Hypothalamus (tissue), 51 donors: ENCODE measurements at places on chromosomes 4 and X.

- DNase-seq, result no peak
These were observed 42.3 kb downstream of the NSG1 start for GRCh38 chr4:4428966-4429875.

DNA sequence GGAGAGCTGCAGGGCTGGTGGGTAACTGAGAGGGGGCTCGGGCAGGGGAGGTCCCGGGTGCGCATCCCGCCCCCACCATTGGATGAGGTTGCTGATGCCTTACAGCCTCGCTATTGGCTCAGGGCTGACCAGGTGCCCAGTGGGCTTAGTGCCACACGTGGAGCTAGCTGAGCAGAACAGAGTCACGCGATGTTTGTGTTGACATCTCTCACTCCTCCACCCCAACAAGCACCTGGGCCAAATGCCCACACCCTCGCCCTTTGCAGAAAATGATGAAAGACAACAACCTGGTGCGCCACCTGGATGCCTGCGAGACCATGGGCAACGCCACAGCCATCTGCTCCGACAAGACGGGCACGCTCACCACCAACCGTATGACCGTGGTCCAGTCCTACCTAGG lies 31.8 kb downstream of the ATP2B3 start:
- DNase-seq, result no peak

- no peak for DNase-seq
These were observed 1632.9 kb upstream of the TENM3 start for GRCh38 chr4:180610324-180610723.

DNA sequence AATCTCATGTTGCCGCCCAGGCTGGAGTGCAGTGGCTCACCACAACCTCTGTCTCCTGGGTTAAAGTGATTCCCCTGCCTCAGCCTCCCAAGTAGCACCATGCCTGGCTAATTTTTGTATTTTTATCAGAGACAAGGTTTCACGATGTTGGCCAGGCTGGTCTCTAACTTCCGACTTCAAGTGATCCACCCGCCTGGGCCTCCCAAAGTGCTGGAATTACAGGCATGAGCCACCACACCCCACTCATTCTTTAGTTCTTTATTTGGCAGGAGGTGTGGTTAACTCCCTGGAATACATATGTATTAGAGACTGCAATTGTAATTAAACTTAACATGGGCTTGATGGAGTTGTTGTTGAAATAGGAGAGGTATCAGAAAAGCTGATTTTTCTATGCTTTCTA lies 1396.9 kb upstream of the IGFBP7 start:
- DNase-seq, result no peak

- no peak for DNase-seq
These were observed 202.1 kb downstream of the CENPC start for GRCh38 chr4:67343199-67343598.

GRCh38 chrX:131801911-131802310 lies 221.2 kb upstream of the STK26 start:
- DNase-seq, result no peak

DNA sequence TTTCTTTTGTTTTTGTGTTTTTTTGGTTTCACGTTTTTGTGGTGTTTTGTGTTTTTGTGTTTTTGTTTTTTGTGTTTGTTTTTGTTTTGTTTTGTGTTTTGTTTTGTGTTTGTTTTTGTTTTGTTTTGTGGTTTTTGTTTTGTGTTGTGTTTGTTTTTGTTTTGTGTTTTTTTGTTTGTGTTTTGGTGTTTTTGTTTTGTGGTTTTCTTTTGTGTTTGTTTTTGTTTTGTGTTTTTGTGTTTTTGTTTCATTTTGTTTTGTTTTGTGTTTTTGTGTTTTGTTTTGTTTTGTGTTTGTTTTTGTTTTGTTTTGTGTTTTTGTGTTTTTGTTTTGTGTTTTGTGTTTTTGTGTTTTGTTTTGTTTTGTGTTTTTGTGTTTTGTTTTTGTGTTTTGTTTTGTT lies 20.9 kb downstream of the CSF2RA start:
- DNase-seq, result no peak

DNA sequence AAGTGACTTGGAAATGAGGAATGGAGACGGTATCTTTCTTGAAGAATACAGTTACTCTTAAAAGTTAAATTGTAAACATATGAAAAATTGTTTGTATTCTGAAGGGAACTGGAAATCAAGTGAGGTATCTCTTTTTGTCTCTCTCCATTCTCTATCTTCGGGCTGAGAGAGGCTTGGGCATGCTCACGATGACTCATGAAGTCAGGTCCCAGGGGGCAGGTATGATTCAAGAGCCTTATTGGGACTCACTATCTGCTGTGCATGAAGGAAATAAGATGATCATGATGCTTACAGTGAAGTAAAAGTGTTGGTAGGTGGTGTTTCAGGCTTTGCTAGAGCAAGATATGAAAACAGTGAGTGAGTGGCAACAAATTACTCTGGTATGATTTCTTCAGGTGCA lies 200.4 kb upstream of the PITX2 start:
- no peak for DNase-seq

GRCh38 chr4:124079174-124079780 lies 633.3 kb downstream of the ANKRD50 start:
- no peak for DNase-seq

DNA sequence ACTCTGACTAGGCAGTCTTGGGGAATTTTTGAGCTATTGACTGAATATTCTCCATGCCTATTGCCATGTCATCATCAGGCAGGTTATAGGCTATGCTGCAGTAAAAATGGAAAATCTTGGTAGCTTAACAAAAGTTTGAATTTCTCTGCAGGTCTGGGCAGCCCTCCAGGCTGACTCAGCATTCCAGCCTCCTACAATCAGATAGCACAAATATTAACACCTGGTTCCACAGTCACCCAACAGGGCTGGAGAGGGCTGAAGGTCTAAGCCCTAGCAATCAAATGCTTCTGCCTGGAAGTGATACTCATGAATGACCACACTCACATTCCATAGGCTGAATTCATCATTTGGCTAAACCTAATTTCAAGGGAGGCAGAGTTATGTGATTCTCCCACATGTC lies 9.6 kb upstream of the PPP3CA start:
- DNase-seq, result no peak

- no peak for DNase-seq
These were observed 13.7 kb downstream of the PPP2R3B start for GRCh38 chrX:372856-373640.

- no peak for DNase-seq
These were observed 5.7 kb upstream of the GPR174 start for GRCh38 chrX:79138658-79139241.

DNA sequence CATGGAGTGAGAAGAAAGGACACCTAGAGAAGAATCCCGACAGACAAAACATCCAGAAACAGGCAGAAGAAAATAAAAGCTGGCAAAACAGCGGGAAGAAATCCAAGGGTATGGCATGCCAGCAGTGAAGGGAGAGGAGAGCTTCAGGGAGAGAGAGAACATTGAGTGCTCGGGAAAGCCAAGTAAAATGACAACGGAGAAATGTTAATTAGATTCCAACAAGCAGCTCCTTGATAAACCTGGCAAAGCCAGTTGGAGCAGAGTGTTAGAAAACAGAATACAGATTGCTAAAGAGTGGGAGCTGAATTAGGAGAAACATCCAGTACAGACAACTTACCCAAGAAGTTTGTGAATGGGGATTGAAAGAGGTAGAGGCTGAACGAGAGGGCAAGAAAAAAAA lies 40.4 kb upstream of the MAOA start:
- peak; percentile 1 for DNase-seq

DNA sequence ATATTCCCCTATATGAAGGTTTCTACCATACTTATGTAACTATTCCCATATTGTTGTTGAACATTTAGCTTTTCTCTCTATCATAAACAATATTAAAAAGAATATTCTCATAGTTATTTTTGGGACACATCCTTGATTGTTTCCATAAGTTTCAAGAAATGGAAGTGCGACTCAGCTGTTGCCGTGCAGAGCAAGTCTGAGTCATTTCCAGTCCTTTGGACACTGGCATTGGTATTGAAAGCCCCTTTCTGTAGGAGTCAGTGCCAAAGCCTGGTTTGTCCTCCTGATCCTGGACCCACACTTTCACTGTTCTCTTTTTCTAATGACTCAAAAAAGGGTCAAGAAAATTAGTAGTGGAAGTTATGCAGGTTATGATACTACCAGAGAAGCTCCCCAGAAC lies 108.3 kb upstream of the DIAPH2 start:
- no peak for DNase-seq

GRCh38 chrX:41655631-41656030 lies 33.1 kb upstream of the GPR34 start:
- no peak for DNase-seq

GRCh38 chr4:96649536-96649935 lies 809.6 kb downstream of the PDHA2 start:
- DNase-seq, result no peak

DNA sequence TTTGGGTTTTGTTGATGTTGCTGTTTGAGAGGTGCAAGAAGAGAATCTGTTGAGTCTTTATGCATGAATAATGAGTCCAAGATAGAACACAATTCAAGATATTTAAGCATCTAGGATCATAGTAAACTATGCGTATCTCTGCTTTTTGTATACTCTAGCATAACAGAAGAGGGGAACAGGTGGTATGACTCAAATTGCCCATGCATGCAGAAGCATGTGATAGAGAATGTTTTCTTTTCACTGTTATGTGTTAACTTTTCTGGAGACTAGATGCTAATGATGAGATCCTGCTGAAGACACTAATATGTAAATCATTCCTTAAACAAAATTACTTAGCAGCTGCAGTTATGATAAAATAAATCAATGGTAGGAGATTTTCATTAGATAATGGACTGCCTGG lies 165.3 kb upstream of the FTHL17 start:
- DNase-seq, result no peak

GRCh38 chrX:47687263-47687662 lies 28.3 kb upstream of the UXT start:
- no peak for DNase-seq

DNA sequence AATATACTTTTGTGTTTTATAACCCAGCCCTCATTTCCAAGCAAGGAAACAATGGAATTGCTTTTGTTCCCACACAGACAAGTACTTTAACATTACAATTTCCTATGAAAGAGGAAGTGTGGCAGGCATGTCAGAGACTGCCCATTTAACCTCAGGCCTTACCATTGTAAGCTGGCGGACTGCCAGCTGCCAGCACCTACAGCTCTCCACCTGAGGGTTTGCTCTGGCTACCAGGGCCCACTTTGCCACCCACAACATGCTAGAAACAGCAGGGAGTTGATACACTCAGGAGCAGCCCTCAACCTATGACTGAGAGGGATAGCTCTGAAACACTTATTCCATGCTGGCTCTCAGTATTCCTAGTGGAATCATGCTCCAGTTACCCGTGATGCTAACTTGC lies 152.3 kb upstream of the PRDX4 start:
- DNase-seq, result no peak

DNA sequence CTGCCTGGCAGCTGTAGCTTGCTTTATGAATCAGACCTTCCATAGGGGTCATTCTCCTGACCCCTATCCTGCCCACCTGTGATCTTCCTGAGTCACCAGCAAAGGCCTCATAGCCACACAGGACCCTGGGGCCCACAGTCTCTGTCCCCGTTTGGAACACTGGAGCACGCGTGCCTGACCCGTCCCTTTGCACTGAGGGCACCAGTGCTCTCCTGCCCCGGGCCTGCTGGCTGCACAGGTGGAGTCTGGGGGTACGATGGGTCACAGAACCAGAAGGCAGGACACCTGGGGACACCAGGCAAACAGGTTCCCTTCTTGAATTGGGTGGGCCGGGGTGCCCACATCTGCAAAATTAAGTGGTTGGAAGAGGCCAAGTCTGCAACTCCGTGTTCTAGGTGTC lies 97.2 kb downstream of the CPZ start:
- no peak for DNase-seq

DNA sequence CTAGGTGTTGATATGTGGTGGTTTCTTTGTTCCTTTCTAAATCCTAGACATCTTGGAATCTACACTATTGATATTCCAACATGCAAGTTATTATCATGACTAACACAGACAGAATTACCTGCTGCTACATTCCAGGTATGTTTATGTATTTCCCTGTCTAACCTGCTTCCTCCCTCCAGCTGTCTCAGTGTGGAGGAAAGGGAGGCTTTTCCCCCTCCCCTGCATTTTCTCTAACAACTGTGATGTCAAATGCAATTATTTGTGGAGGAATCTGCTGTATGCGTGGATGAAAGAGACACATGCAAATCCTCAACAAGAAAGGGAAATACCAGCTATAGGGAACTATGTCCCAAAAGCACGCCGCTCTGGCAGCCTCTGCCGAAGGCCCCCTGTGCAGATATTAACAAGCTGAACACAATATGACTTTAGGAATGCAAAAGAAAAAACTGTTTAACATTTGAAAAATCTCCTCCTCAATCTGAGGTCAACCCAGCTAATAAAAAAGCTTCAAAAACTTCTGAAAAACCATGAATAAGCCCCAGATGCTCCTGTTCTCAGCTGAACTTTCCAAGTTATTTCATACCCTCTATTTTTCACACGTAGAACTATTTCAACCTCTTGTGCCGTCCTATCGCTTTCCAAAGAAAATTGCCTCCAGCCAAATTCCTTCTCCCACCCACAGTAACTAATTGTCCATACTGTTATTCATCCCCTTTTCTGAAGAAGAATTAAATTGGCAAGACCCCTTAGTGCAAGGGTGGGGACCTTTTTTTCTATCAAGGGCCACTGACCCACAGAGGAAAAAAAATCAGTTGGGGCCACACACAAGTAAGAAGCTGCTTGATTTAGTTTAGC lies 225.1 kb upstream of the GPC4 start:
- DNase-seq, result no peak

GRCh38 chrX:9677098-9677739 lies 88.4 kb downstream of the GPR143 start:
- no peak for DNase-seq

- DNase-seq, result no peak
These were observed 154.7 kb upstream of the BOD1L1 start for GRCh38 chr4:13782231-13782630.

DNA sequence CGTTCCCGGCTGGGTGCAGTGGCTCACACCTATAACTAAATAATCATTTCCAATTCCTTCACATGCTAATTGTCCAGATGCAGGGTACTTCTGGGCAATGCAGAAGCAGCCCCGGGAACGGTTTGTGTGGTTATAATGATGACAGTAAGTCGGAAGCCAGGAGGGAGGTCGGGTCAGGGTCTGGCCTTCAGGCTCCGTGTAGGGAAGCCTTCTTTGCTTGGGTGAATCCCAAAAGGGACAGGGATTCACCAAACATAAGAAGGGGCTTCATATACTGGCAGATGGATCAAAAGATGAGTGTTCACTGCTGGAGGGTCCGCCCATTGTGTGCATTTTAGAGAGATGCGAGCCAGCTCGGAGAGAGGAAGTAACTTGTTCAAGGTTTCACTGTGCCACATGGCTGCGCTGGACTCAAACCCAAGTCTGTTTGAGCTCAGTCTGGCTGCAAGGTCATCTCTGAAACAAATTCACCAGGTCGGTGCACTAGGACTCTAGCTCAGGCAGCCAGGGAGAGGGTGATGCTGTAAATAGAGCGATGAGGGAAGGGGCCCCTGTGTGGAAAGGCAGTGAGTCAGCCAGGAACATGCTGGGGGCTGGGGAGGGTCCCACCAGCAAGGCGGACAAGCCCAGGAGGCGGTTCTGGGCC lies 4.8 kb upstream of the KIAA0232 start:
- no peak for DNase-seq

DNA sequence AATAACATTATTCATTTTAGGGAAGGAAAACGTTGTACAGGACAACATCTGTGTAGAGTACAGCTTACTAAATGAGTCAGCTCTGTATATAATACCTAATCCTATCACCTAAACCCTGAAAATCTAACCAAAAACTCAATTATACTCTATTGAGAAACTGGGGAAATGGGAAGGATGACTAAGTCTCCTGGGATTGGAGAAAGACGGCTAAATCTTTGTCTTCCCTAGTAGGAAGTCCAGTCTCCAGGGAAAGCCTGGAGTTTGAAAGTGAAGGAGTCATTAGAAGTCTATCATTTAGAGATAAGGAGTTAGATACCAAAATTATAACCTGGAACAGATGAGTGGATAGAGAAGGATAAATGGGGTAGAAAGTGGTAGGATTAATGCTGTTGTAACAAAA lies 286.5 kb downstream of the STK32B start:
- no peak for DNase-seq
